ENCODE measurements at places on chromosomes 3 and 15.

DNA sequence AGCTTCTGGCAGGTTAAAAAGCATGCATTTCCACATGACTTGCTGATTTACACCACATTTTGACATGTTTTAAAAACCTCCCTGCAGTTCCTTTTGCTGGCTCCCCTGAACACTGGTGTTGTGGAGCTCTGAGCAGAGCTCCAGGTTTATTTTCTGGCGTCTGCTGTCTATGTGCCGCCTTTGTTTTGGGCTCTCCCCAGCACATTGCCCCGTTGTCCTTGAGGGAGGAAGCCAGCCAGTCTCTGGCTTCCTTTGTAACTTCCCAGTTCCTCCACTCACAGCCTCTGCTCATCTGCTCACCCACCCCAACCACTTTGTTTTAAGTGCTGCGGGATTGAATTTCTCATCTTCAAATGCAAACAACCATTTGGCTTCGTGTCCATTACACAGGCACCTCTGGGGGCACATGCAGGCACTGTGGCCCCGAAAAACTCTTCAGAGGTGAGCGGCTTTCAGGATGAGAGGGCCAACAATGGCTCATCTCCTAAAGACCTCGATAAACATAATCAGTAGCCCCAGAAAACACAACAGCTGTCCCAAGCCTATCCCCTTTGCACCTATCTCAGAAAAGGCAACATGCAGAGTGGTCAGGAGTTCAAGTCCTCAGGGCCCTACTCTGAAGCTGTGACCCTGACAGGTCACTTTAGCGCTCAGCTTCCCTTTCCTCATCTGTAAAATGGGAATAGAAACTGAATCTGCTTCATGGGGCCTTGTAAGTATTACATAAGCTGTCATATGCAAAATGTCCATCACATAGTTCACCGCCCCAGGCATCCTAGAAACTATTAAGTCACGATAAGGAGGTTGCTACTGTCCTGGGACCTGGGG, 1.3 kb upstream of the MEF2A start:
- no peak for DNase-seq

- no peak for DNase-seq
These were observed 1106.4 kb downstream of the SI start for GRCh38 chr3:163971861-163972260.

GRCh38 chr3:105904678-105905284, 36.0 kb upstream of the CBLB start:
- no peak for DNase-seq

DNA sequence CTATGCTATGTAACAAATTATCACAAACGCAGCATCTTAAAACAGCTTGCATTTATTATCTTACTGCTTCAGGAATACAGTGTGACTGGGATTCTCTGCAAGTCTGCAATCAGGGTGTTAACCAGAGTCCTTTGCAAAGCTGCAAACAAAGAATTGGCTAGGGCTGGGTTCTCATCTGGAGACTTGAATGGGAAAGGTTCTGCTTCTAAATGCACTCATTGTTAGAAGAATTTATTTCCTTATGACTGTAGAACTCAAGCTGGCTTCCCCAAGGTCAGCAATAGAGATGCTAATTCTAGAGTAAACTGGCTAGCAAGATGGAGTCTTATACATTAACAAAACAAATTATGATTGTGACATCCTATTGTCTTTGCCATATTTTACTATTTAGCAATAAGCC, 673.7 kb downstream of the DIPK2A start:
- no peak for DNase-seq

- DNase-seq: no peak
These were observed 156.5 kb upstream of the SLC2A2 start for GRCh38 chr3:171183042-171183441.

- DNase-seq: no peak
These were observed 36.2 kb downstream of the FAM174B start for GRCh38 chr15:92619145-92620101.

GRCh38 chr3:46519952-46520351, 22.2 kb downstream of the RTP3 start:
- DNase-seq: no peak

GRCh38 chr3:51706021-51706485, 815 bp upstream of the GRM2 start:
- no peak for DNase-seq

DNA sequence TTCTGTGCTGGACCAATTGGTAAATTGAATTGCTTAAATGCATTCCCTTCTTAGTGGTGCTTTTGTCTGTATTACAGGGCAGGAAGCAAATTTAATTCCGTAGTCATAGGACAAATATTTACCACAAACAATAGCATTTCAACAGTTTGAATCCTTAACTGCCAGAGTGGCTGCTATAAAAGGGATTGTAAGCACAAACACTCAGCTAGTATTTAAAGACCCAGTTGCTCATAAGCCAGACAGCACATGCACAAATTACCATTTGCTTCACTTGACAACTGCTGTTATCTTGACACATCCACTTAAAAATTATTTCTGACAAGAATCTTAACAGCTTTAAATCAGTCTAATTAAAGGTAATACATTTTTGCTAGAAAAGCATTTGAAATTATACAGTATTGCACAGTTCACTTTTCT, 490.2 kb upstream of the ADAMTS9 start:
- peak; percentile 59 for DNase-seq

GRCh38 chr3:148331081-148331846, 366.4 kb upstream of the AGTR1 start:
- no peak for DNase-seq

DNA sequence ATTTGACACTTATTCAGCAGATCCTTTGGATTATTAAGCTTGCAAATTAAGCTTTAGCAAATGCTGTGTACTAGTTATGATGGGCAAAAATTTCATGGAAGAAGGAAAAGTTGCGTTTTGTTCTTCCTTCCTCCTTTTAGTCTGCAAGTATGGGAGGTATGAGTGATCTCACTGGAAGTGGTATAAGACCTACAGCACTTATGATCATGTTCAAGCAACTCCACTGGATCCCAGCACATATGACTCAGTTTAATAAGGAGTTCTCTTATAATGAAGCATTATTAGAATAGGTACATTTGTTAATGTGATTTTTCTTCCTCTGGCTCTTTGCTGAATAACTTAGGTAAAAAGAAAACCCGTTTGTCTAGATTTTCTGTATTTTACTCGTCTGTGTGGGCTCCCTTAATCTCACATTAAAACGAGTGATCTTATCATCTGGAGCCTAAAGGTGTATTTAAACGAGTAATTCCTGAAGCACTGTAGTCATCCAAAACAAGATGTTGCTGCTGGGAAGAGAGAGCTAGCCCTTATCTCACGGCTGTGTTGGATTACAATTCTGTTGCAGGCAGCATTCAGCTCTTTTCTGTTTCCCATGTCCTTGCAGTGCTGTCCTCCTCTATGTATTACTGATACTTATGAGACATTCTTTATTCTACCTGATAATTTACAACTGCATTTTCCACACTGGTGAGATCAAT, 264.9 kb downstream of the GBE1 start:
- DNase-seq: no peak

GRCh38 chr3:74021449-74021848, 396.7 kb upstream of the PDZRN3 start:
- no peak for DNase-seq

GRCh38 chr3:157333551-157333991, 103.1 kb upstream of the PTX3 start:
- no peak for DNase-seq

DNA sequence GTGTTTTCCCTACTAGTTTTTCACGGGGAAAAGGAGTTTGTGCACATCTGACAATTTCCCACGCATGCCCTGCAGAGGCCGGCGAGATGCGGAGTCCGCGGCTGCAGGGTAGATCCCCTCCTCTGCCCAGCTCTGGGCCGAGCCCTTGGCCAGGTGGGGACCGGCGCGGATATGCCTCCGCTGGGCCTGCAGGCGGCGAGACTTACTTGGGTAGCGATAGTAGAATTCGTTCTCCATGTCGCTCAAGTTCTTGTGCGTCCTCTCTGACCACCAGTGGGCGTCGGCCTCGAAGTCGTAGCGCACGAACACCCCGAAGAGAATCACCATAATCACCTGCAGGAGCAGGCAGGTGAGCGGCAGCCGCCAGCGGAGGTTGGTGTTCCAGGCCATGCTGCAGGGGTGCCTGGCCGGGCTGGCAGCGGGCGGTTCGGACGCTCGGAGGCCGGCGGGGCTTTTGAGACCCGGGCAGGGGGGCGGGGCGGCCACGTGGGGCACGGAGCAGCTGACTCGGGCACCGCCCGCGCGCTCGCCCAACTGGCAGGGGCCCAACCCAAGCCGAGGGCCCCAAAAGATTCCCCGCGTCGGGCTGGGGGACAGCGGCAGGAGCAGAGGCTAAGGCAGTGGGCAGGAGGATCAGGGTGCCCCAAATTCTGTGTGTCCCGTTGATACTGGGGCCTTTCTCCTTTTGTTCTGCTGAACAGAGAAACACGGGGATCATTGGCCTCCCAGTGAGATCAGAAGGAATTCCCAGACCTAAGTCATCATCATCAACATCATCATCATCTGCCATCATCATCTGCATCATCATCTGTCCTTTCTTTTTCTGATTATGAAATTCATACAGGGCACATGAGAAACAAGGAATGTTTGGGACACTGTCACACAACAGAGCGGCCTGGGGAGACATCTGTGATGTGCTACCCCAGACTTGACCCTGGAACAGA, at the start of gene RHCG:
RHCG (minus strand) TSS at position 429 of the 944 bp plus-strand sequence; CDS start at position 390, 39 bp downstream.
- no peak for DNase-seq

- no peak for DNase-seq
These were observed 25.5 kb downstream of the CHP1 start for GRCh38 chr15:41256577-41257038.

- DNase-seq: no peak
These were observed 55.6 kb downstream of the SMAD3 start for GRCh38 chr15:67120839-67121643.

- no peak for DNase-seq
These were observed 14.4 kb downstream of the GOLGB1 start for GRCh38 chr3:121735047-121735696.

DNA sequence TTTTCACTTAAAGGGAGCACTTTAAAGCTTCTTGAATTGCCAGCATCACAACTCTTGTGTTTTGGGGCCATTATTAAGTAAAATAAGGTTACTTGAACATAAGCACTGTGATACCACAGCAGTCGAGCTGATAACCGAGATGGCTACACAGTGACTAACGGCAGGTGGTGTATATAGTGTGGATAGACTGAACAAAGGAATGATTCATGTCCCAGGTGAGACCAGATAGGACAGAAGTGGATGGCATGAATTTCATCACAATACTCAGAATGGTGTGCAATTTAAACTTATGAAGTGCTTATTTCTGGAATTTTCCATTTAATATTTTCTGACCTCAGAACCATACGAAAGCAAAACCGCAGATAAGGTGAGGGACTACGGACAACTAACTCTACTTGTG, 40.2 kb downstream of the PBRM1 start:
- no peak for DNase-seq

DNA sequence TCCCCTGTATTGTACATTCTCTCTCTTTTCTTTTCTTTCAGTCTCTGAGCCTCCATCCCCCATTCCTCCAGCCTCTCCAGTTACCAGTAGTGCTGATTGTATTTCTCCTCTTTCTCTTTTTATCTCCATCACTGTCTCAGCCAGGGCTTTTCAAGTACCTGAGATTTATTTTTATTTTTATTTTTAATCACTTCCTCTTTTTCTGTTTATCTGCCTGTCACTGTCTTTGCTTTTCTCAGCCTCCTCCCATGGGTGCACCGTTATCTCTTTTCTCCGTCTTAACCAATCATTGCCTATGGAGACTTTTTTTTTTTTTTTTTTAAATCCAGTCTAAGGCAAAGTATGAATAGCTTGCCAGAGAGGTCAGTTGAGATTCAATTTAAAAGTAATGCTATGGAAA, 359.3 kb downstream of the GAP43 start:
- no peak for DNase-seq

GRCh38 chr3:61058836-61059235, 192.4 kb downstream of the FHIT start:
- DNase-seq: no peak

DNA sequence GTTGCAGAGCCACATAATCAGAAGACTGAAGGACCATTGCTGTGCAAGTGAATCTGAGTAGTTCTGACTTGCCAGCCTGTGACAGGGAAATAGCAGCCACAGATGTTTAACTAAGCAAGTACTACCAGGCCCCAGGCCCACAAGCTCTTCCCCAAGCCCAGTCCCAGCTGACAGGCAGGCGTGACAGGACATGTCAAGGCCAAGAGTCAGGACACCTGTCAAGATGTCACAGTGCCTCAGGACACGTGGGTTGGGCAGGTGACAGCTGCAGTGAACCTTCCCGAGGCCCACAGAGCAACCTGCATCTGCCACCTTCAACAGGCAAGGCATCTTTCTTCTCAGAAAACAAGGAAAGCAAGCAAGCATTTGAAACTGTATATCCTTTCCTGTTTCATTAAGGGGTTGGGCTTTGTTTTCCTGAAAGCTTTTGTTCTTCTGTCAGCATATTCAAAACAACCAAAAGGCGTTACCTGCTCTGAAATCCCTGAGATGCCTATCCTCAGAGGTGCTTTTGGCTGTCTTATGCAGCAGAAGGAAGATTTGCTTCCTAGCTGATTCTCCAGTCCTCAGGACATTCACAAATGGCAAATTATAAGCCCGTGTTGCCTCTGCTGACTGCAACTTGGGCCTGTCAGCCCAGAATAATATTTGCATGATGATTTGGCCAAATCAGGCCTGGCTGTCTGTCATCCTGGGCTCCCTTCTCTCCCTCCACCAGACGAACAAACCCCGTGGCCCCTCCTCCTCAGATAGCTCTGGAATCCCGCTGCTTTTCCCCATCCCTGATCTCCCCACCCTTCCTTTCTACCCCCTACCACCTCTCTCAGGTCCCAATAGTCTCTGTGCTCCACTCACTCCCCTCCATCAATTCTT, 171.8 kb upstream of the WNT5A start:
- DNase-seq: no peak

All from NCI-H1436 treated with DMSO at 0.1 percent for 48 hours (cell line).